Fibroblast of villous mesenchyme (primary cell): ENCODE measurements at places on chromosomes 5 and 9. TPM values are rescaled to one million over a fixed set of nuclear protein-coding genes. Genes with fewer than 3 reads are reported as not detected.

GRCh38 chr5:90251447-90251846 lies 158.1 kb downstream of the CETN3 start:
- no peak for DNase-seq

DNA sequence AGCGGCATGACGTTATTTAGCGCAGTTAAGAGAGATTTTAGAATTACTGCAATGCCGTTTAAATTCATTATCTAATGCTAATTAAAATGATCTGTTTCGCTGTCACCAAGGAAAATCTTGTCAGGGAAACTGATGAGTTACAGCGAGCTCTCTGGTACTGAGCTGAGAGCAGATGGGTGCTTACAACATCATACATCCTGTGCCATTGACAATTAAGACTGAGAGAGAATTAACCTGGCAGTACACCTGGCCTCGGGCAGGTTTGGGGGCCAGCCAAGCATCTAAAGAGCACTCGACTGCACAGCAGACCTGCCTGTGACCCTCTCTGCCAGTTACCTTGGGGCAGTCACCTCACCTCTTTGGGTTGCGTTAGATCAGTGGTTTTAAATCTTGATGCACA lies 55.0 kb downstream of the PUM3 start:
- no peak for DNase-seq

DNA sequence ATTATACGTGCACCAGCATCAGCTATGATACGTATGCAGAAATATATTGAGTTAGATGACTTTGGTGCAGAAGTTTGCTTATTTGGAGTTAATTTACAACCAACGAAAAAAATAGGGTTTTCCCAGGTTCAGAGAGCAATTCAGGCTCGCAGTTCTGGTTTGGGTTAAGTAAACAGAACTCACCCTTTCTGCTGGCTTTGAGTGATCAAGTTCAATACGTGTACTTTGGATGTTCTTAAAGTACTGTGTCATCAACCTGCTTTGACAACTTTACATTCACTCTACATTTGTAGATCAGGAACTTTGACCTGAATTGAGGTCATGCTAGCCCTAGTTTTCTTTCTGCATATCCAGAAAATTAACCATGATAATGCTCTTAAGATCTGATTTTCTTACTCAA lies 40.7 kb downstream of the ACOT12 start:
- no peak for DNase-seq

Gene SMIM3
- total RNA-seq, result 41.5 and 49.9 TPM in 2 replicates

Gene HSD17B3
- not detected in 2 replicates for total RNA-seq

DNA sequence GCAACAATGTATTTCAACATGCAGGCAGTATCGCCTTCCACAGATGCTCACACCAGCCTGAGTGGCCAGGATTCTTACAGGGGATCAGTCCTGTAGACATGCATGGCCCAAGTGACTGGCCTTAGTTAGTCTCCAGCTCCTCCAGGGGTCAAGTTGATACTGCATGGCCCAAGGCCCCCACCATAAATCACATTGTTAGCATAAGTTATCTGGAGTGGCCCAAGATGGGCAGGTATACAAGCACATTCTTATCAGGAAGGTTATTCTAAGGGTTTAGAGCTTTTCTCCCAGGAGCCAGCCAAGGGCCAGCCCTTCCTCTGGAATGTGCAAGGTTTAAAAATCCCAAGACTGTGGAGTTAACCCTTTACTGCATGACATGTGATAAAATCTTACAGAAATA lies 230.9 kb upstream of the NFIL3 start:
- no peak for DNase-seq

Gene LRRC70
- total RNA-seq, result 0.64 and 1.3 TPM in 2 replicates

GRCh38 chr5:43590700-43591099 lies 12.3 kb upstream of the NNT start:
- DNase-seq, result no peak

GRCh38 chr9:14353222-14354056 lies 39.5 kb upstream of the NFIB start:
- DNase-seq, result peak; percentile 83

DNA sequence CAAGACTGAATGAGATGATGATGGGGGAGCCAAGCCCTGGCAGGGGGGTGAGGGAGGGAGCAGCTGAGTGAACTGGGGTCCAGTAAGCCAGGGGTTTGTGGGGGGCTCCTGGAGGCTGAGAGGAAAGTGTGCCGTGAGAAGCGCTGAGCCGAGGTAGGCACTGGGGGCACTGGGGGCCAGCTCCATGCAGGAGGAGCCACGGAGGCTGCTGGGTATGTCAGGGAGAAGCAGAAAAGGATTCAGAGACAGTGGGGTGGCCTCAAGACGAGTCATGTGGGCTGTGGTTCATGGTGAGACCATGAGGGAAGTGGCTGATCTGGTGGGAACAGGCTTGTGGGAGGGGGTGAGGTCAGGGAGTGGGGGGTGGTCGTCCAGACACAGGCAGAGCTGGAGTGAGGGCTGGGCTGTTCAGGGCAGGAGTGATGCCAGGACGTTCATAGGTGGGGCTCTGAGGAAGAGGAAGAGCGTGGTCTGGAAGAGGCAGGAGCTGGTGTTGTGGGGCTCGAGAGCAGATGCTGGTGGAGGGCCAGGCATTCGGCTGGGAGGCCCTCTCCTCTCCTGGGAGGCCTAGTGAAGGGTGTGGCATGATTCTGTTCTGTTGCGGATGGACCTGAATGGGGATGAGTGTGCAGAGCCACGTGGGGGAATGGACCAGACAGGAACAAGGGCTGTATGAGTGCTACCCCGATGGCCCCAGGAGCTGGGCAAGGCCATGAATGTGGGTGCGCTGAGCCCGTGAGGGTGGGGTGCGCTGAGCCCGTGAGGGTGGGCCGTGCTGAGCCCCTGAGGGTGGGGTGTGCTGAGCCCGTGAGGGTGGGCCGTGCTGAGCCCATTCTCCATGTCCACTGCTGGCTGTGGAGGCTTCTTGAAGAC lies 92.7 kb upstream of the CACNA1B start:
- no peak for DNase-seq

DNA sequence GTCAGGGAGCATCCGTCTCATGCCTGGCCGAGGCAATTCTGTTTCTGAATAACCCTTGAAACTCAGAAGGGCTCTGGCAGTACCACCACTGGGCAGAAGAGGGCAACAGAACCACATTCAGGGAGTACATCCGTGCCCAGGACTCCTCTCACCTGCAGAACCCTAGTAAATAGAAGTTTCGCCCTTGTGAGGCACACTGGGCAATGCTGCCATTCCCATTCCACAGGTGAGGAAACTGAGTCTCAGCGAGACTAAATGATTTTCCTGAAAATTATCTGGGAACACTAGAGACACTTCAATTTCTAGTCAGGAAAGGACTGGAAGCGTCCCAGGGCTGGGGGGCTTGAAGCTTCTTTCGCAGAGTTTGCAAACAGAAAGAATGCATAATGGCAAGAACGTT lies 74.7 kb downstream of the FGF1 start:
- DNase-seq, result peak; percentile 71
